ENCODE measurements at places on chromosomes 1 and 21.
A peak's percentile ranks its signal among the peaks of the same experiment; 100 is the strongest.

GRCh38 chr1:147924813-147925212 lies 3.4 kb upstream of the GPR89B start:
- DNase-seq: no peak

GRCh38 chr1:100362821-100363466 lies 10.6 kb downstream of the CDC14A start:
- no peak for DNase-seq

- no peak for DNase-seq
Observed at GRCh38 chr1:167541610-167542009, 12.0 kb downstream of the CREG1 start.

DNA sequence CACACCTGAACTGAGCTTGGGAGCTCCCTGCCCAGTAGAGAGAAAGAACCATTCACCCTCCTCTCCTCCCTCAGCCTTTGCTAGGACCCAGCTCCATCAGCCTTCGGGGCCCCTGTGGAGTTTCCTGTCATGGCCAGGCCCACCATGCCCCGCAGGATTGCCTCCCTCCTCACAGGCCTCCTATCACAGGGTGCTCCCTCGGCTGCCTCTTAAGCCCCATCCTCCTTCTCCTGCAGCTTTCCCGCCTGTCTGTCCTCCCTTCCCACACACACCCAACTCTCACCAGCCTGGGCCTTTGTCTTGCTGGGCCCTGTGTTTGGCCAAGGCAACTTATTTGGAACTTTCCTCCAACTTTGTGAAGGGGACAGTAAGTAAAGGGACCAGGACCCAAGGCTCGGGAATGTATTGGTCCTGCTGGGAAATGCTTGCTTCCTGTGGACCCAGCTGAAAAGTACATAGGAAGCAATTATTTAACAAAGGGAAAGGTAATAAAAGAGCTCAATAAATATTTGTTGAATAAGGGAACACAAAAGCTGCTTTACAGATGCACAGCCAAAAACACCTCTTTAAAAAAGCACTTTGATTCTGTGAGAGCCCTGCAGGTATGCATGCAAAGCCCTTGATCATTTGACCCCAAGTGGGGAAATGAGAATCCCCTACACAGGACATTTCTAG lies 31.6 kb upstream of the TENT5C start:
- DNase-seq: no peak

DNA sequence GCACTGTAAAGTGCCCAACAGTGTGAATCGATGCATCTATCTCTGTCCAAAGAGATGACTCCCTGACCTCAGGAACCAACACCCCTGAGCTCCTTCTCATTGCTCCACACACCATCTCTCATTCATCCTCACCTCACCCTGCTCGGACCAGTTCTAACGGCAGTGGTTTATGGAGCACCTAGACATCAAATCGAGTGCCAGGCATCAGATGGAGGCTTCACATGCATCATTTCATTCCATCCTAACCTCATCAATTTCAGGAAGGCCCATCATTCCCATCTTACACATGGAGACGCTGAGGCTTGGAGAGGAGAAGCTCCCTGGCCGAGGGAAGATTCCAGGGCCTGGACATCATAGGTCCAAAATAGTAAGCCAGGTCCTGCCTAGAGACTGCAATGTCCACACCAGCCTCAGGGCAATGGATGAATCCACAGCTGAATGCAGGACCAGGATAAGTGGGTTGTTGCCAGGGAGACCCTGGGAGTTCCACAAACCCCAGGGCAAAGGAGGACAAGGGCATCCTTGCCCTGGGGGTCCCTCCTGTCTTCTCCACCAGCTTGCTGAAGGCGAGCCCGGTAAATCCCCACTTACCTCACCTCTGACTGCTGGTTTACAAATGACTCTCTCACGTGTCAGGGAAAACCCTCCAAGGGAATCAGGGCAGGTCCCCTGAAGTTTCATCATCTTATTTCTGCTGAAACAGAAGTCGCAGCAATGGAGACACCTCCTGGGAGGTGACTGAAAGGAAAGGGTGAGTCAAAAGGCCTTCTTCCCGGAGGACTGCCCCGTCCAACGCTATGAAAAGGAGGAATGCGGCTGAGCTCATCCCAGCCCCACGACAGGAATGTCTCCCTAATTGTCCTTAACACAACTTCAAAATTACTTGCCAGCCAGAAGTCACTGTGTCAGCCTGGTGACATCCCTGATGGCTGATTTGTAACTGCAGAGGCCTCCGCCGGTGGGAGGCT lies 9.0 kb upstream of the IFFO2 start:
- no peak for DNase-seq

- peak; percentile 84 for DNase-seq
Observed at GRCh38 chr21:40143822-40144525, 276.7 kb downstream of the PCP4 start.

GRCh38 chr1:215863796-215864195 lies 296.7 kb downstream of the KCTD3 start:
- DNase-seq: no peak

DNA sequence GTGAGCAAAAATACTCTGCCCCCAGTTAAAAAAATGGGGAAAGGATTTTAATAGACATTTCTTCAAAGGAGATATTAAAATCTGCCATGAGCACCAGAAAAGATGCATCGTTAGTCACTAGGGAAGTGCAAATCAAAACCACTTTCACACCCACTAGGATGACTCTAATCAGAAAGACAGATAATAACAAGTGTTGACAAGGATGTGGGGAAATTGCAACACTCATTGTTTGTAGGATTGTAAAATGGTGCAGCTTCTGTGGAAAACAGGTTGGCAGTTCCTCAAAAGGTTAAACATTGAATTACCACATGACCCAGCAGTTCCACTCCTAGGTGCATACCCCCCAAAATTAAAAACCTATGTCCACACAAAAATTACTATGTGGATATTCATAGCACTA lies 112.3 kb downstream of the KCNJ6 start:
- no peak for DNase-seq

DNA sequence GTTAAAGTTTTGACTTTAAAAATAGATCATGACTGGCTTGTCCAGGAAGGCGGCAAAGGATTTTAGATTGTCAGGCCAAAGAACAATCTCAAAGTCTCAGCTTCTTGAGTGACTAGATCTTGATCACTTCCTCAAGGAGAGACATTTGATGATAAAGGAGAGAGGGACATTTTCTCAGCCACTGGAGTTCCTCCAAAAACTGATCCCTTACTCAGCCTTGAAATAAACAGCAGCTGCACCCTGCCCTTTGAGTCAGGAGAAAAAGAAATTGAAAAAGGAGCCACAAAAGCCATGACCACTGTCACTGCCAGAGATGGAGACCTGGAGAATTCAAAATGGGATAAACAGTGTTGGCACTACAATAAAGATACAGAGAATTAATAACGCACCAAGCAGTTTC lies 288.4 kb upstream of the PRMT6 start:
- DNase-seq: no peak

GRCh38 chr1:1206376-1206965 lies at the start of gene TNFRSF18:
Gene TNFRSF18, minus strand, starts transcription at chr1:1206592. Its CDS starts 21 bp downstream, at chr1:1206571.
- DNase-seq: peak; percentile 10

GRCh38 chr1:89953131-89953626 lies 41.7 kb upstream of the ZNF326 start:
- peak; percentile 52 for DNase-seq

- no peak for DNase-seq
Observed at GRCh38 chr21:26881504-26882228, 36.5 kb upstream of the ADAMTS1 start.

- DNase-seq: no peak
Observed at GRCh38 chr21:15928196-15928595, 198.4 kb downstream of the USP25 start.

GRCh38 chr21:32844653-32845436 lies 73.3 kb upstream of the PAXBP1 start:
- no peak for DNase-seq

- no peak for DNase-seq
Observed at GRCh38 chr1:98749152-98749756, 87.7 kb downstream of the SNX7 start.

- no peak for DNase-seq
Observed at GRCh38 chr1:50305808-50306207, 117.4 kb downstream of the DMRTA2 start.

DNA sequence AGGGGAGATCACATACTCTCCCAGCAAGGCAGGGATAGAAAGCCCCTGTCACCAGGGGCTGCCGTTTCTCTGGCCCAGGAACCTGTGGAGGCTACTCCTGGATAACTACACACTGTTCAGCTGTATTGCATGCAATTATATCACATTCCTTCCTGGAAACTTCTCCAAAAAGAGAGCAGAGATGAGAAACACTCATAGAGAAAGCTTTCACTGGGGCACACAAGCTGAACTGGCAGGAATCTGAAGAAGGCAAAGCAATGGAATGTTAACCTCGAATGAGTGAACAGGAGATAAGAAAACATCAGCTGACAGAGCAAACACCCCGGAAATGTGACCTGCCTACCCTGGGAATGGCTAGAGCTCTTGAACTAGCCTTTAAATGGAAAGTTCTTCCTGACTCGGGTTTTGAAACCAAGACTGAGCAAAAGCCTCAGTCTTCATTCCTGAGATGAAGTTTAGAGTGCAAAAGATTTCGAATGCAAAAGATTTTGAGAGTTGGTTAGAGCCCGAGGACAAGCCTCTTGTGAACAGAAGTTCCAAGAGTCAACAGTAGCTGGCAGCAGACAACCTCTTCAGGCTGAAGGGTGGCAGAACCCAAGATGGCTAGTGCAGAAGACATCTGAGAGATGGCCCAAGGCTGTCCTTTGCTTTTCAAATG lies 32.3 kb downstream of the CCN1 start:
- no peak for DNase-seq

DNA sequence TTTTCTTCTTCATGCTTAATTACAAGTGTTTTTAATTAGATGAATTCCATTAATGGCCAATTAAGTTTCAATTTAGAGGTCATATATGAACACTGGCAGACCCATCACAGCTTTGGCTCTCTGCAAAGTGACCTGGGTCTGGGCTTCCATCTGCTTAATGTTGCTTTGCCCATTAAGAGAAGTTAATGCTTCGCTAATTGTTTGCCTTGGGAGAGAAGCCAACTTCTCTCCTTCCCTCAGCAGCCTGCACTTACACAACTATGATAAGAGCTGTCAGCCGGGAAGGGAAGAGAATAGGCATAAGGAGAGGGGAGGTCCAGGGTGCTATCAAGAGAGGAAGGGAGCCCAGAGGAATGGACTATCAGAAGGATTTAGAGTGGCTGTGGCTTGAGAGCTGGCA lies 29.0 kb upstream of the CCDC190 start:
- no peak for DNase-seq

- no peak for DNase-seq
Observed at GRCh38 chr1:204592246-204592948, 76.2 kb downstream of the MDM4 start.

- no peak for DNase-seq
Observed at GRCh38 chr1:1625824-1626206, 6.2 kb upstream of the MMP23B start.

DNA sequence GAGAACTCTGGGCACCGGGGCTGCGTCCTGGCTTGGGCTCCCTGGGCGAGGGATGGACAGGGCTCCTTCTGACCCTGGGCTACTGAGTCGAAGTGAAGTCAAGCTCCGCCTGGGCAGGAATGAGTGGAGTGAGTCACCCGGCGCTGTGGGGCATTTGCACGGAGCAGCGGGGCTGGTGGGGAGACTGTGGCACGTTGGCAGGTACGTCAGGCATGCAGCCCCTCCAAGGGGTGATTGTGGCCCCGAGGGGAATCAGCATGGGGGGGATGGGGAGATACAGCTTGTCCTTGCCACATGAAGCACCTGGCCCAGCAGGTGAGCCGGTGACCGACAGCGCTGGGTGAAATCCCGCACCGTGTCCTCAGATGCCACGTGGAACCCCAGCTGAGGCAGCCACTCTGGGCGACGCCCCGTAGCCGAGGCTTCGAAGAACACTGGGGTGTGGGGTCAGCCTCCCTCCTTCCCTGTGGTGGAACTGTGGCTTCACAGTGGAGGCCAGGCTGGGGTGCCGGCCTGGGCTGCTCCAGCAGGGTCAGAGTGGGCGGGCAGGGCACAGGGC lies 62.3 kb downstream of the COL18A1 start:
- DNase-seq: no peak

DNA sequence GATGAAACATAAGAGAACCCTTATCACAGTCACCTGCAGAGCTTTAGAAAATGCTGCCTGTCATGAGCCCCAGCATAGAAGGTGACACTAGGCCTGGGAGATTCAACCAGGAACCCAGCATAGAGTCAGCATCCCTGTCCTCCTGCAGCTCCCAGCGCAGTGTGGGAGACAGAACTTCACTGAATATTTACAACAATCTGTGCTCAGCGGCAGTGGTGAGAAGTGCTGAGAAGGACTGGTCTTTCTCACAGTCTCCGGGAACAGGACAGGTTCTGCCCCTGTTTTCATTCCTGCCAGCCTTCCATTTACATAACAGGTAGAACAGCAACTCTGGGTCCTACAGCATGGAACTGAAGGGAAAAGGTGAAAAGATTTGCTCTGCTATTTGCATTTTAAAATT lies 83.5 kb upstream of the GADD45A start:
- no peak for DNase-seq
